ENCODE measurements at places on chromosomes 1 and 21.
A peak's percentile ranks its signal among the peaks of the same experiment; 100 is the strongest.

DNA sequence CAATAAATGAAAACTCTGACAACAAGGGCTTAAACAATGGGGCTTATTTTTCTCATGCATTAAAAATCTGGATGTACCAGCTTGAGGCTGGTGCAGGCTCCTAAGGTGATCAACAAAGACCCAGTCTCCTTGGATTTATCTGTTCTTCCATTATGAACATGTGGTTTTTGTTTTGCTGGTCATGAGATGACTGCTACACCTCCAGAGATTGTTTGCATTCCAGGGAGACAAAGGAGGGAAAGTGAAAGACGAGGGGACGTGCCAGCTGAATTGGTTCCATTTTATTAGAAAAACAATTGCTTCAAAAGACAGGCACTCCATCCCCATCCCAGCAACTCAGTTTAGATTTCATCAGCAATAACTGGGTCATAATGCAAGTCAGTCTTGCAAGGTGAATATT lies 90.9 kb upstream of the KCNK1 start:
- no peak for DNase-seq

GRCh38 chr1:193629875-193630274 lies 443.5 kb upstream of the B3GALT2 start:
- peak; percentile 31 for DNase-seq

DNA sequence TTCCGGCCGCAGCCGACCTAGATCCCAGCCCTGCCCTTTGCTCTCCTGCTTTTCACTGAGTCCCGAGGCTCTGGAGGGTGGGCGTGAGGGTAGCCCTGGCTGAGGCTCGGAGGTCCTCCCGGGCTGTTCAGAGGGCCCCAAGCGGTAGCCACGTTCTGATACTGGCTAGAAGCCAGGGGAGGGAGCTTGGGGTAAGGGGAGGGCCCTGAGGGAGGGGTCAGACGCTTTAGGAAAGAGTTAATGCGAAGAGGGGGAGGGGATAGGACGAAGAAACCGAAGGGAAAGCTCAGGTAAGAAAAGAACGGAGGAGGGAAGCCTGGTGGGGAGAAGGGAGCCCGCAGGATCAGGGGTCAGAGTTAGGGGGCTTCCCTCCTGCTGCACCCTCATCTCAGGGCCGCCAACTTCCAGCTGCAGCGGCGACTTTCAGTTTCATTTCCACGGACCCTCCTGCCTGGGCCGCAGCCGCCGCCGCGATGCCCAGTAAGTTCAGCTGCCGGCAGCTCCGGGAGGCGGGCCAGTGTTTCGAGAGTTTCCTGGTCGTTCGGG lies at the start of gene MOV10:
Gene MOV10, plus strand, starts transcription at position 220 of the 546 bp plus-strand sequence. Its CDS starts 254 bp downstream, at position 474.
- DNase-seq, result peak; percentile 83

GRCh38 chr1:59669752-59670312 lies 144.9 kb upstream of the HOOK1 start:
- peak; percentile 80 for DNase-seq

- no peak for DNase-seq
Measured at GRCh38 chr1:224151117-224151516, 31.9 kb upstream of the DEGS1 start.

- no peak for DNase-seq
Measured at GRCh38 chr1:62367005-62367557, 47.8 kb upstream of the KANK4 start.

DNA sequence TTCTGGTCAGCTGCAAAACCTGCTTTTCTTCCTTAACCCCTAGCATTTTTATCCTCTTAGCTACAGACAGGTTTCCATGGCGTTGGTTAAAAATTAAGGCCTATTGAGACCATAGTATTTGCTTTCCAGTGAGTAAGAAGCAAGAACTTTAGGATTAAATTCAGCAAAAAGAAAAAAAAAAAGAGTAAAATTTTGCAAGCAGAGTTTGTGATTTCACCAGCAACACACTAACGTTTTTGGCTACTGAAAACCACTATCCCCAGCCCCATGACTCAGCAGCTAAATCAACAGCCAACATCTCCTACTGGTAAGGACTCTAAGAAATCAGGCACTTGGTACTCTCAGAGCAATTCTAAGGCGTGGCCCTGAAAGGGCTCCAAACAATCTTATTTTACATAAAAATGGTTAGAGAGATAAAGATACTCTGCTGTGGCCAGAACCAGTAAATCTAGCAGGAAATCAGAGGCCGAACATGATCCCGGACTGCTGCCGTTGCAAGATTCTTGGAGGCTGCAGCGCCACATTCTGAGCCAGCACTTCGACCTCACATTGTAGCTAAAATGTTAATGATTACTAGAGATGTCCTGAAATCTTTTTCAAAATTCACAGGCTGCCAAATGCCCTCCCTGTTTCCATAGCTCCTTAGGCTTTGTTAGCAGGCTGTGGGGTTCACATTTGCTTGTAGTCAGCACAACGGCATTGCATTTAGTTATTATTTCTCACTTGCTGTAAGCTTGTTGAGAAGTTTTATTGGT lies 1.6 kb upstream of the ENO1 start:
- peak; percentile 90 for DNase-seq

Measured in EL (cell line).